ENCODE measurements at places on chromosomes 11 and 22.

DNA sequence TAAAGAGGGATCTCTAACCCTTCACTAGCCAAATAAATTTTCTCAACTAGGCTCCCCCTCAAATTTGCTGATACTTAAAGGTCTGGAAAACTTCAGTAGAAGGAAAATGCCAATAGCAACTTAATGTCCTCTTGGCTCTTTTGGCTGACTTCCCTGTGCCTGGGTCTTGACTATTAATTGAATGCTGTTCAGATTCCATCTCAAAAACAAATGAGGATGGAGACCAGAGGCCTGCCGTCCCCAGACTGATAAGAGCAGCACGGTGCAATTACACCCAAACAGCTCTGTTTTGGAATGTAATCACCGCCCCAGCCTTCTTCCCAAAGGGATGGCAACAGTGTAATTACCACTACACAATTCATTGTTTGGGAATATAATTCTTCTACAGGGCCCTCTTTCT is 89.3 kb upstream of the CHRM4 start:
- no peak overlapping the region for H3K27ac ChIP-seq
- no peaks in the 10 kb centered on the region for H3K36me3 ChIP-seq
- no peaks in the 10 kb centered on the region for H3K27me3 ChIP-seq
- DNase-seq: no peak

- H3K27ac ChIP-seq: no peak overlapping the region
- H3K36me3 ChIP-seq: no peaks in the 10 kb centered on the region
- H3K4me1 ChIP-seq: no peaks in the 10 kb centered on the region
- no peaks in the 10 kb centered on the region for H3K27me3 ChIP-seq
Observed at GRCh38 chr11:91163619-91164451, 941.0 kb upstream of the CHORDC1 start.

DNA sequence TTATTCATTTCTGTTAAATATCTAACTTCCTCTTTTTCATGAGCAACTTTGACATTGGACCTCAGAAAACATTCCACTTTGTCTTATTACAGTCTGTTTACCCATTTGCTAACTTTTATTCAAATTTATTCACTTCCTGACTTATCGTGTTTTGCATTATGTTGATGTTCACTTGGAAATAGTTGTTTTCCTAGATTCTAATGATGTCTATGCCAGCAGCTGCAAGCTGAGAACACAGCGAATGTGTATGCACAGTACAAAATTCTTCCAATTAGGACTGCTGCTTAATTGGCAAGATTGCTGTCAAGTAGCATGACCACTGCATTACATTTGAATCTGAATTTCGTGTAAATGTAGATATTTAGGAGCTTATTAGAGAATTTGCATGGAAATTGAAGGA is 61.5 kb upstream of the GRIA4 start:
- no peak overlapping the region for H3K27ac ChIP-seq
- no peaks in the 10 kb centered on the region for H3K36me3 ChIP-seq
- peaks cover 3% of the 10 kb centered on the region for H3K27me3 ChIP-seq
- H3K4me1 ChIP-seq: no peaks in the 10 kb centered on the region
- no peak for DNase-seq

DNA sequence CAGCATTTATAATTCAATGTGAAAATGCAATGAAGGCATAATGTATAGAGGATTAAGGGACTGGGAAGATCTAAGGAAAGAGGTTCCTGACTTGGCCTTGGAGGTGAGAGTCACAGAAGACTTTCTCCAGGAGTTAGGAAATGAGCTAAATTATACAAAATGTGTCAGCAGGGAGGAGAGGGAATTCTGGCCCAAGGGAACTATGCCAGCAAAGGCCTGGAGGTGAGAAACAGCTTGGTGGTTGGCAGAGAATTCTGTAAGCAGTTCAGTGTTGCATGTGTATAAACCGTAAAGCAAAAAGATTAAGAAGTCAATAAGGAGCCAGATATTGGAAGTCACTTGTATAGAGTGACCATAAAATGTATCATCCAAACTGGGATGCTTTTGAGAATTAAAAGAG is 142.2 kb upstream of the SESN3 start:
- H3K27ac ChIP-seq: no peak overlapping the region
- H3K4me1 ChIP-seq: no peaks in the 10 kb centered on the region
- no peaks in the 10 kb centered on the region for H3K36me3 ChIP-seq

- H3K36me3 ChIP-seq: no peaks in the 10 kb centered on the region
- DNase-seq: no peak
- H3K4me3 ChIP-seq: no peak overlapping the region
- H3K27ac ChIP-seq: no peak overlapping the region
- peaks cover 9% of the 10 kb centered on the region for H3K4me1 ChIP-seq
Observed at GRCh38 chr11:111882202-111882601, 2.9 kb downstream of the CFAP68 start.

DNA sequence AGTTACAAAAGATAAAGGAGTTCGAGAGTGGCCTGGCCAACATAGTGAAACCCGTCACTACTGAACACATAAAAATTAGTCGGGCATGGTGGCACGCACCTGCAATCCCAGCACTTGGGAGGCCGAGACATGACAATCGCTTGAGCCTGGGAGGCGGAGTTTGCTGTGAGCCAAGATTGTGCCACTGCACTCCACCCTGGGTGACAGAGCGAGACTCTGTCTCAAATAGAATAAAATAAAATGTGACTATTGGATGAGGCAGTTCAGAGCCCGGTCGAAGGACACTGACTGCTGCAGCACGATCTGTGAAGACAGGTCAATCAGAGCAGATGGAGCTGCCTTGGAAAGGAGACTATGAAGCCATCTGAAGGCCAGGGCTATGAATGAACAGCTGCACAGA is 37.7 kb upstream of the ANO1 start:
- no peak for DNase-seq
- no peak overlapping the region for H3K4me3 ChIP-seq
- no peak overlapping the region for H3K27ac ChIP-seq
- H3K27me3 ChIP-seq: no peaks in the 10 kb centered on the region

DNA sequence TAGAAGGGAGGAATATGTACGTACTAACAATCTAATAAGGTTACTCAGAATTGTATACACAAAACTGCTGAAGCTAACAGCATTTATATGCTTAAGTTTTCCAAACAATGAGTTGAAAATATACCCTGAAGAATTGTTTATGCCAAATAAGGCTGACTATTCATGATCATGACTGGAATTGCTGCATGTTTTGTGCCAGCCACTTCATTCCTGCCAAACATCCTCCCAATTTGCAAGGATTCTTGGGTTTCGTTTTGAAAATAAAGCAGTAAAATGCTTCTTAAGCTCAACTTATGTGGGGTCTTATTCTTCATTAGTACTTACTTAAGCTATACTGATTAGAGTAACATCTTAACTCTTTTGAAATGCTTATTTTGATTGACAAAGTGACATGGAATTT is 149.0 kb downstream of the SPON1 start:
- no peaks in the 10 kb centered on the region for H3K36me3 ChIP-seq
- peaks cover 6% of the 10 kb centered on the region for H3K27me3 ChIP-seq
- no peak overlapping the region for H3K4me3 ChIP-seq

GRCh38 chr11:45725121-45725520 is 59.7 kb upstream of the CHST1 start:
- H3K4me3 ChIP-seq: no peak overlapping the region
- no peak for DNase-seq
- no peaks in the 10 kb centered on the region for H3K4me1 ChIP-seq
- no peak overlapping the region for H3K27ac ChIP-seq
- no peaks in the 10 kb centered on the region for H3K36me3 ChIP-seq
- H3K27me3 ChIP-seq: peaks cover 9% of the 10 kb centered on the region

DNA sequence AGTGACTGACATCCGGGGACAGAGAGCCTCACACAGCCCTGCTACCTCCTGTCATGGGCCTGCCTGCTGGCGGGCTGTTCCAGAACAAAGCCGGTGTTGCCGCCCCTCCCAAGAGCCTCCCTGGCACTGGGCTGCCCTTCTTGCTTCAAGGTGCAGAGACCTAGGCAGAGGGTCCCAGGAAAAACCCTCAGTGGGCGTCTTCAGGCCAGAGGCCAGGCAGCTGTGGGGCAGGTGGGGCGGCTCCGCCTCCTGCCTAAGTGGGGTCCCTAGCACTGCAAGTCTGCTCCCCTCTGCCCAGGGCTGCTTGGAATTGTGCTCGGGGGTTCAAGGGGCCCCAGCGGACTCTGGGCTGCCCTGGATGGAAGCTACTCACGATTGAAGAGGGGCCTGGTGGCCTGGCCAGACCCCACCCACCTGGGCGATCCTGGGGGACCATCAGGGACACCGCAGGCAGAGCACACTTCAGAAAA is 20.4 kb upstream of the GNB1L start:
- DNase-seq: no peak
- no peaks in the 10 kb centered on the region for H3K36me3 ChIP-seq
- H3K27ac ChIP-seq: peak overlapping the region; percentile 69
- H3K27me3 ChIP-seq: no peaks in the 10 kb centered on the region
- H3K4me1 ChIP-seq: peaks cover 70% of the 10 kb centered on the region
- H3K4me3 ChIP-seq: no peak overlapping the region

DNA sequence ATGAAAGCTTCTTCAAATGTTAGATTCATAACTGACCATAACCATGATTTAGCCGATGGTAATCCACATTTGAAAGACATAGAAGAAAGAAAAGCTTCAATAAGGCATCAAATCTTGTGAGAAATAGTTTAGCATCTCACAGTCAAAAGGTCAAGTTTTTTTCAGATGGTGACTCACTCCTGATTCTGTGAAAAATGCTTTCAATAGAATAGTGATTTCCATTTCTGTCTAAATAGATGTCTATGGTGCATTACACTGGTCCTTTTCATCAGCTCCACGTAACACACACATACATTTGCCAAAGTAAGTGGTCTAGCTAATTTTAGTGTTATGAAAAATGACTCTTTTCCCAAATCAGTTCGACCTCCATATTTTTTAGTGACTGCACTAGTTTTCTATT is 139.2 kb downstream of the LRRC4C start:
- H3K4me3 ChIP-seq: no peak overlapping the region
- no peak overlapping the region for H3K27ac ChIP-seq
- no peaks in the 10 kb centered on the region for H3K4me1 ChIP-seq
- H3K36me3 ChIP-seq: no peaks in the 10 kb centered on the region

DNA sequence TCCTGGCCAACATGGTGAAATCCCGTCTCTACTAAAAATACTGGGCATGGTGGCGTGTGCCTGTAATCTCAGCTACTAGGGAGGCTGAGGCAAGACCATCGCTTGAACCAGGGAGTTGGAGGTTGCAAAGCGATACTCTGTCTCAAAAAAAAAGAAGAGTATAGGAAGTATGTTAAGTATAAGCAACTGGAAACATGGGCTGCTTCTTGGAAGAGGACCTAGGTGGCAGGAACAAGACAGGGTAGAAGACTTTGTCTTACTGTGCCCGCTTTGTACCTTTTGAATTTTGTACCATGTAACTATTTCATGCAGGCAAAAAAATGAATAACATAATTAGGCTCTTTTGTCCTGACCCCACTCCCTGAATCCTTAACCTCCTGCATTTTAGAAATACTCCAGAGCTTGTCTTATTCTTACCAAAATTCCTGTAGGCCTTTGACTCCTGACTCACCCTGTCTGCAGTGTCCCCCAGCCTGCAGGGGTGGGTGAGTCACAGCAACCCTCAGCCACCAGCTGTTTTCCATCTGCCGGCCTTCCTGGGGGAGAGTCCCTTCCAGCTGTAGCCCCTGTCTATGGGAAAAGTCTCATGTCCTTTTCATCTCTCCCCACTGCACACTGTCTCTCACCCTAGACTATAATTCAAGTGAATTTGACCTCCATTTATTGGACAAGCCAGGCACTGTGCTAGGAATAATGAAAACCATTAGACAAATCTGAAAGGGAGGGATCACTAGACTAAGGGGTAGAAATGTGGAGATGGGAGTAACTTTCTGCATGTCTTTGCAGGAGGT is 41.8 kb downstream of the TXN2 start:
- H3K4me1 ChIP-seq: peaks cover 18% of the 10 kb centered on the region
- H3K27ac ChIP-seq: peak overlapping the region; percentile 7
- DNase-seq: no peak
- H3K4me3 ChIP-seq: no peak overlapping the region
- no peaks in the 10 kb centered on the region for H3K36me3 ChIP-seq

- H3K36me3 ChIP-seq: peaks cover 3% of the 10 kb centered on the region
- H3K4me1 ChIP-seq: peaks cover 6% of the 10 kb centered on the region
- no peak overlapping the region for H3K4me3 ChIP-seq
- H3K27me3 ChIP-seq: no peaks in the 10 kb centered on the region
- no peak for DNase-seq
Observed at GRCh38 chr11:126339863-126340434, 15.5 kb upstream of the ST3GAL4 start.

DNA sequence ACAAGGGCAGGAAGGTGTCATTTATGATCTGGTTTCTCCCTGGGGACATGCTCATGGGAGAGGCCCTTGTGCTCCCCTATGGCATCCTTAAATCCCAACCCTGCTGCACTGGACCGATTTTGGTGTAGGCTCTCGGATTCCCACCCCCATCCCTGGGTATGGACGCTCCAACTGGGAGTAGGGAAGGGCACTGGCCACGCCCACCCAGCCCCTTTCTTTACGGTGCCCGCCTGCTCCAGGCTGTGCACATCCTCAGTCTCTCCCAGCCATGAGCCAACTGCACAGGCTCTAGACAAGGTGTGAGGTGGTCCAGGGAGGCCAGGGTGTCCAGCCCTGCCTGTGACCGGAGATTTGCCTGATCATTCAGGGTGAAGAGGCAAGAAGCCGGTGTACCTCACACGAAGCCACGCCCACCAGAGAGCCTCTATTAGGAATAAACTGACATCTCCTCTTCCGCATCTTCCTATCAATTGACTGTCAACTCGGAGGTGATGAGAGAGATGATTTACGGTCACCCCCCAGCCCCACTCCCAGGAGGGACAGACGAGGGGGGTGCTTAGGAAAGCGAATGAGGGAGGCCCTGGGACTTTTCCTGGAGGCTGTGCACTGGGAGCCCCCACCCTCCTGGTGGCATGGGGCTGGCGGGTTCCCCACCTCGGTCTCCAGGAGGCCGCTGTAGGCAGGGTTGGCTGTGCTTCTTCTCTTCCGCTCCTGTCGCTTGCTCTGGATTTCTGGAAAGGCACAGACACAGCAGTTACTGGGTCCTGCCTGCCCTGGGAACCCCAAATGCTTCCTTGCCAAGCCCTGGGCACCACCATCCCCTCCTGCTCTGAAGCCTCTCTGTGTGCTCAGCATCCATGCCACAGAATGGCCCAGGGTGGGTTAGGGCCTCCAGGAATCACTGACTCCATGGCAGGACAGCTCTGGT is 116.7 kb downstream of the PHF21B start:
- no peaks in the 10 kb centered on the region for H3K27me3 ChIP-seq
- no peak overlapping the region for H3K4me3 ChIP-seq
- H3K27ac ChIP-seq: no peak overlapping the region
- no peaks in the 10 kb centered on the region for H3K4me1 ChIP-seq
- H3K36me3 ChIP-seq: no peaks in the 10 kb centered on the region
